Brain pericyte (primary cell): ENCODE measurements at places on chromosomes 6 and 20.

GRCh38 chr6:3525915-3526314 lies 69.1 kb upstream of the SLC22A23 start:
- DNase-seq, result no peak

DNA sequence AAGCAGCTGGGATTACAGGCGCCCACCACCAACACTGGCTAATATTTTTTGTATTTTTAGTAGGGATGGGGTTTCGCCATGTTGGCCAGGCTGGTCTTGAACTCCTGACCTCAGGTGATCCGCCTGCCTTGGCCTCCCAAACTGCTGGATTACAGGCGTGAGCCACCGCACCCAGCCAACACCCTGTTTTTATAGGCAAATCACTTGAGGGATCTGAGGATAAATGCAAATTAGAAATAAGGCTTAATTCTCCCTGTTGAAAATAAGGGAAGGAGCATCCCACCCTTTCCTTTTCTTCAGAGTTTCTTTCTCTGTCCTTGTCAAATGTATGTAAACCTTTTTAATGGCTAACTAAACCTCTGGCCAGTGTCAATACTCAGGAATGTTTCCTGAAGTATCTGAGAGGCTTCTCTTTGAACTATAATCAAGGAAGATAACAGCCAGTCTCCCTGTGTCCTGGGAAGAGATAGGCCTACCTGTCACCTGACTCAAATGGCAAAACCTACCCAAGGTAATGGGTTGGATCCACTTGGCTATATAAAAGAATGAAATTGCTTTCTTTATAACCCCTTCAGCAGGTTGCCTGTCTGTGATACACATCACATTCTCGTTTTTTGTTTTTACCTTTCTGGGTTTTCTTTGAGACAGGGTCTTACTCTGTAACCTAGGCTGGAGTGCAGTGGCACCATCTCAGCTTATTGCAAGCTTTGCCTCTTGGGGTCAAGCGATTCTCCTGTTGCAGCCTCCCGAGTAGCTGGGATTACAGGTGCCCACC lies 64.5 kb upstream of the TNFAIP3 start:
- DNase-seq, result no peak

- DNase-seq, result no peak
These were observed 91.3 kb upstream of the THEMIS start for GRCh38 chr6:127992144-127992543.

- no peak for DNase-seq
These were observed 56.4 kb downstream of the TAF4 start for GRCh38 chr20:62009322-62009721.

GRCh38 chr6:64477391-64477790 lies 841.8 kb downstream of the PHF3 start:
- no peak for DNase-seq
